ENCODE measurements at places on chromosomes 12 and 14.
A peak's percentile ranks its signal among the peaks of the same experiment; 100 is the strongest.

GRCh38 chr14:91595736-91596135 is 85.6 kb upstream of the PPP4R3A start:
- no peak for DNase-seq

DNA sequence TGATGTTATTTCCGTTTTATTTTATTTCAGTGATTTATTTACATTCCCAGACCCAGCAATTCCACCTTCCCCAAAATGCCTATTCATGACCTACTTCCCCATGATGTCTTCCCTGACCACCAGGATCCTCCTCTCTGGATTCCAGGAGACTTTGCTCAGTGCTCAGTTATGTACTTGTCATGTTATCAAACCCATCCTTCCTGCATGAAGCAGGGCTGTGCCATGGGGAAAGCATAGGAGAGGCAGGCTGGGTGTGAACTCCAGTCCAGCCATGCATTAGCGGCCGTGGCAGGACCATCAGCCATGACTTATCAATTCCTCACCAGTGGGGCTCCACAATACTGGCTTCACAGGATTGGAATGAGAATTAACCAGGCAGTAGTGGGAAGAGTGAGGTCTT is 57.8 kb downstream of the B4GALNT3 start:
- no peak for DNase-seq

- no peak for DNase-seq
Observed at GRCh38 chr14:66650491-66650911, 142.6 kb downstream of the GPHN start.

DNA sequence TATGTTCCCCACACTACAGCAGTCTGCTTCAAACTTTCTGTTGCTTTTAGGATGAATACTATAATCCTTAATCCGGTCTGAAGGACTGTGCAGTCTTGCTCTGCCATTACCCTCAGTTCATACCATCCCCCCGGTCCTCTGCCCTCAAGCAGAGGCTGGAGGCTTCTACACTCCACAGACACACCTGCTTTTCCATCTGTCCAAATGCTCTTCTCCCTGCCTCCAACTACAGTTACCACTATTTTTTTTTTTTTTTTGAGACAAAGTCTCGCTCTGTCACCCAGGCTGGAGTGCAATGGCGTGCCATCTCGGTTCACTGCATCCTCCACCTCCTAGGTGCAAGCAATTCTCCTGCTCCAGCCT is 19.3 kb upstream of the KCNH3 start:
- DNase-seq: no peak

- no peak for DNase-seq
Observed at GRCh38 chr12:52341066-52341580, 19.9 kb upstream of the KRT83 start.

- DNase-seq: no peak
Observed at GRCh38 chr14:99181804-99182520, 90.0 kb downstream of the BCL11B start.

DNA sequence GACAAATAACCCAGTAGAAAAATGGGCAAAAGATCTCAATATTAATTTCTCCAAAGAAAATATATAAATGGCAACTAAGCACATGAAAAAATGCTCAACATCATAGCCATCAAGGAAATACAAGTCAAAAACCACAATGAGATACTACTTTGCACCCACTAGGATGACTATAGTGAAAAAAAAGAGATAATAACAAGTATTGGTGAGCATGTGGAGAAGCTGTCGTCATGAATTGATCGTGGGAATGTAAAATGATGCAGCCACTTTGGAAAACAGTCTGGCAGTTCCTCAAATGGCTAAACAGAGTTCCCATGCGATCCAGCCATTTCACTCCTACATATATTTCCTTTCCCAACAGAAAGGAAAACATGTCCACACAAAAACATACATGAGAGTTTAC is 18.1 kb downstream of the JDP2 start:
- DNase-seq: no peak

- no peak for DNase-seq
Observed at GRCh38 chr14:36478782-36479181, 41.2 kb downstream of the NKX2-1 start.

DNA sequence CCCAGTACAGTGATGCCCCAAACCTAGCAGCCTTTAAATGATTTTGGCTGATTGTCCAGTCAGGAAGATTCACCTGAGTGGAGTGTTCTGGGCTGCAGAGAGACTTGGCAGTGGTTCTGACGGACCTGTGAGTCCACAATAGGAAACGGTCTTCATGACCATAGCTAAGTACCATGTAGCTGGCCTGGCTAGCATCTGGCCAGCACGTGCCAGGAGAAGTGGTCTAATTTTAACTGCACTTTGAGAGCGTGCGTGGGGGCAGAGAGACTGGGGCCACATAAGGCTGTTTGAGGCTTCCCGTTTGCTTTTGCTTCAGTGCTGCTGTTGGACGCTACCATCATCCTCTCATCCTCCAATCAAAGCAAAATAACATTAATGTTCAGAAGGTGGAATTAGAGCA is 54.7 kb downstream of the PPM1A start:
- DNase-seq: peak; percentile 20

DNA sequence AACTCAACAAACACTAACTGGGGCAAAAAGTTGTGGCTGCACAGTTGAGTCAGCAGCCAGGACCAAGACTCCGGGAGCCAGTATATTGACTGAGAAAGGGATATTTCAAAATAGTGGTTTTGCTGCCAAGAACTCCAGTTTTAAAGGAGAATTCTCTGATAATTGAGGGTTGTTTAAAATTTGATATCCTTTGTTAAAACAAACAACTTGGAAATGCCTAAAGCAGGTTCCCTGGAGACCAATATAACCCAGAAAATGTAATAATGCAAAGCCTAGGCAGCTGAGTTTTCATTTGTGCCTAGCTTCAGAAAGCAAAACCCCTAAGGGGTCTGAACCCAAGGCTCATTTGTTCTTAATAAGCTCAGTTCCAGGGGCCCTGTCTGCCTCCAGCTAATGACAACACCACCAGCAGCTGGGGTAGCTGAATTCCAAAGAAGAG is 311.7 kb upstream of the CCDC196 start:
- DNase-seq: no peak

DNA sequence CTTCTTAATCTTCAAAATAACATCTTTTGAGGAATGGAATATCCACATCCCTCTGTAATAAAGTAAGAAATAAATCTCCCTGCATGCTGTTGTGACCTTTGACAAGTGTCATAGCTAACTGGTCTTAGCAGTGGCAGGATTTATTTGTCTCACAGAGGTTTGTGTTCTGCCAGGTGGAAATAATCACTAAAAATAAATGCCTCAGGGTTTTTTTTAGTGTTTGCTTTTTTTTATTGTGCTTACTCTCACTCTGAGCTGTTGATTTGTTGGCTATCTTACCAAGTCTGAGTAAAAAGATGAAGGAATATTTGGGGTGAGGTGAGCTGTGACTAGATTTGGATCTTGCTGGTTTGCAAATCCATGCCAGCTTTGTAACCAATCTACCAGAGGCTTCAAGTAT is 285.4 kb downstream of the ALG10B start:
- no peak for DNase-seq

GRCh38 chr14:99280066-99280731 is 8.2 kb upstream of the BCL11B start:
- DNase-seq: no peak

- no peak for DNase-seq
Observed at GRCh38 chr14:93040443-93040842, 75.3 kb downstream of the ITPK1 start.

DNA sequence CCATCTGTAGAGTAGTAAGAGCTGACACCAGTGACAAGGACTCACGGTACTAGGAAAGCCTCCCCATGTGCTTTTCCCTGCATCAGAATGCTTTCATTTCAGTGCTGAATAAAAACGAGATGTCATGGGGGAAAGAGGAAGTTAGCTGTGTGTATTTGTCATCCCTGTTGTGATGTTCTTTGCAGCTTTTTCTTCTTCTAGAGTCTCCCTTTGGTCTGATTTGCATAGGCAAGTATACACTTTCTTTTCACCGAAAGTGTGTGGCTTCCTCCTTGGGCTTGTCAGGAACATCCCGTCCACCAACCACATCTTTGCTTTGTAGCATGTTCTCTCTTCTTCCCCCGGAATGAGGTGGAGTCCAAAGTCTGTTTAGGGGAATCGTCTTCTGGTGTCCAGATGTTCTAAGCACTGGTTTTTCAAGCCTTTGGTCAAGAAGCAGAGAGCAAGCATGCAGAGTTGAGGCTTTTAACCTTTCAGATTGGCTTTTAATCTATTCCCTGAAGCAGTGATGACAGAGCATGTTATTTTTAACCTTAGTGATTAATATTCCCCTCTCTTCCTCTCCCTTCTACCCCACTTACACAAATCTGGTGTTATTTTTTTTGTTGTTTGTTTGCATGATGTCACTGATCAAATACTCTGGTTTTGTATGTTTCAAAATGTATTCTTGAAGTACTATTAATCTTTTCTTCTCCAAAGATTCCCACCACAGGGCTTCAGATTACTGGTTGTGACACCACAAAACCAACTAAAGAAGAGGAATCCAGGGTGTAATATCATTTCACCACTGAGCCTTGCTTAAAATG is 163.4 kb downstream of the SAMD4A start:
- DNase-seq: no peak

DNA sequence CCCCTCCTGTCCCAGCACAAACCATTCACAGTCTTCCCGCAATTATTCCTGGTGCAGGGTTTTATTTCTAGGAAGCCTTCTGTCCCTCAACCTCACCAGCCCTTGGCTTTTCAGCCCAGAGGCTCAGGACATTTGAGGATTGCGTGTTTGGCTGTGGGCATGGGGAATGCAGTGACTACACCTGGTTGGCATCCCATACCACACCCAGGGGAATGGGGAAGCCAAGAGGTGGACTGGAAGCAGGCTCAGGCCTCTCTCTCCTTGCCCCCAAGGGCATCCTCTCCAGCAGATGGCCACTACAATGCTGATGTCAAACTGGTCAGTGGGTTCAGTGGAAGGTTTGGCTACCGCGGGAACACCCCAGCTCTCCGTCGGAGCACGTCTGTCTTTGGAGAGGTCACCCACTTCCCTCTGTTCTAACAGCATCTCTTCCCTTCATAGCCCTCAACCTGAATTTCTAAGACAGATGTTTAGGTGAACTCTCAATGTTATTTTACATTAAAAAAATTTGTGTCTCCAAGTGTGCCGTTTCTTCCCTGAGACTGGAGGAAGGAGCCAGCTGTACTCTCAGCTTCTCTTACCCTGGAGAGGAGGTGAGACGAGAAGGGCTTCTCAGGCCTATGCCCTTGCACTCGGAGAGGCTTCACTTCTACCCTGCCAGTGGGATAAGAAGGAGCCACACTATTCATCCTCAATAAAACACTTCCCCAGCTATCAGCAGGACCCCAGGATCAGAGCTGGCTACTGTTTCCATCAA is 35.5 kb downstream of the DCAF4 start:
- no peak for DNase-seq

GRCh38 chr12:11706509-11707379 is 57.3 kb downstream of the ETV6 start:
- no peak for DNase-seq
